ENCODE measurements at places on chromosomes 16 and 17. TPM values are rescaled to one million over a fixed set of nuclear protein-coding genes. Genes with fewer than 3 reads are reported as not detected.
A peak's percentile ranks its signal among the peaks of the same experiment; 100 is the strongest.

DNA sequence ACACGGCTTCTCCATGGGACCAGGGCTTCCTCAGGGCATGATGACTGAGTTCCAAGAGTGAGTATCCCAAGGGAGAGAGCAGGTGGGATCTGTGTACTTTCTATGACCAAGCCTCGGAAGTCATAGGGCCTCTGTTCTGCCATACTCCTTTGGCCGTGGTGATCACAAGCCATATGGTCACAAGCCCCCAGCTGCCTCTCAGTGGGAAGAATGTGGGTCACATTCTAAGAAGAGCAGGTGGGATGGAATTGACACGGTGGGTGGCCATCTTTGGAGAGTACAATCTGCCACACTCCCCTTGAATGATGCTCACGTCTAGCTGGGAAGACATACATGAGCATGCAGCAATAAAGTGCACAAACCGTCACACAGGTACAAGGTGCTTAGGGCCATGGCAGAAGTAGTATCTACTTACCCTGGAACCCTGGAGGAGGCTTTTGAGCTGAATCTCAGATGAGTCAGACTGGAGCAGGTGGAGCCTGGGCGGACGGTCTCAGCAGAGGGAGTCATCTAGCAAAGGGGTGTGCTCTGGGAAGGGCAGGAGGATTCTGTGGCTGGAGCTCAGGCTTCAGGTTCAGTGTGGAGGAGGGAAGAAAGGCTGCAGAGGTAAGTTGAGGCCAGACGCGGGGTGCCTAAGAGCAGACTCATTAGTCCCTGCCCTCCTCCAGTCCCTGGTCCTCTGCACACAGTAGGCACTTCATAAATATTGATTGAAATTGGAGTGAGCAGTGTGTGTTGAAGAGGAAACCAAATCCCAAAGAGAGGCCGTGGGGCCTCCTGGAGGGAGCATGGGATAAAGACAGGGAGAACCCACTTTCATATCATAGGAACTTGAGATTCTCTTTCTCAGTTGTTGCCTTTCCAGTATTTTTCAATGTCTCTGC, 26.6 kb downstream of the GOSR2 start:
- no peak for DNase-seq

GRCh38 chr16:19118938-19119431, 5.2 kb downstream of the ITPRIPL2 start:
- peak; percentile 66 for DNase-seq

- DNase-seq = no peak
Measured at GRCh38 chr16:47363761-47364160, 97.1 kb downstream of the ITFG1 start.

Gene SEZ6
- total RNA-seq = 45.2 TPM

Measured in frontal cortex (tissue), 4 donors.